Activated CD4-positive, CD25-positive, alpha-beta regulatory T cell (primary cell): ENCODE measurements at places on chromosomes 5 and 9.

- no peak for DNase-seq
These were observed 641 bp downstream of the ATP6V1G1 start for GRCh38 chr9:114588210-114588609.

GRCh38 chr9:137383784-137384756, 38.9 kb downstream of the EXD3 start:
- DNase-seq: no peak

GRCh38 chr5:160537940-160538339, 116.3 kb downstream of the PTTG1 start:
- no peak for DNase-seq

DNA sequence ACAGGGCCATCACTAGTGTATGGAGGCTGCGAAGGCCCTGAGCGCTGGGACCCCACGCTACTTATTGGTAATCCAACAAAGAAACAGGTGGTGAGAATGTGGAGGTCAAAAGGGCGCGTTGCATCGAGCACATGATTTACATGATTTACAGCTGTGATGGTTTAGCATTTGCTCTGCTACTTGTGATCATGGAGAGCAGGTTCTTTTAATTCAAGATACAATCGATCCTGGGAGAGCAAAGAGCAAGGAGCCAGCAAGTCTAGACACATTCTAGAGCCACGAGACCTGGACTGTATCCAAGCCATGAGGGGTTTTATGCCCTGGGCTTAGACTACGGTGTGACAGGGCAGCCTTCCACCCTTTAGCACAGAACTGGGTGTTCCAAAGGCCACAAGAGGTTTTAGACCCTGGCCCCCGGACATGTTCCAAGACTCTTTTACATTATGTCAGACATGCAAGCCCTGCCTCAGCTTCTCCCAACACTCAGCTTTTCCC, 47.0 kb upstream of the CLK4 start:
- no peak for DNase-seq

- no peak for DNase-seq
These were observed 82.6 kb upstream of the PHYKPL start for GRCh38 chr5:178314961-178315820.

DNA sequence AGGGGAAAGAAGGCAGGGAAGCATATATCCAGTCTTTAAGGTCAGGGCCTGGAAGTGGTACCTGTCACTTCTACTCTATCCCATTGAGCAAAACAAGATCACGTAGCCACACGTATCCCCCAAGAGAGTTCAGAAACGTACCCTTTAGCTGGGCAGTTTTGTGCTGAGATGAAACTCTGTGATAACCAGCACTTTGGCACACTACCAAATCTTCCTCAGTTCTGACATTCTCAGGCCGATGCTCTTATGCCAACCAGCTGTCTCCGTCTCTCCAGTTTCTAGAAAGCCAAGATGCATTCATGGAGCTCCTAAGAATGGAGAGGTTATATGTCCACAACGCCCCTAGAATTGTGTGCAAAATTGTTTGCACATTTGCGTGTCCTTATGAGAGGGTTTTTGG, 176.6 kb upstream of the MSX2 start:
- DNase-seq: no peak

GRCh38 chr5:32249668-32250067, 63.1 kb downstream of the MTMR12 start:
- DNase-seq: no peak

DNA sequence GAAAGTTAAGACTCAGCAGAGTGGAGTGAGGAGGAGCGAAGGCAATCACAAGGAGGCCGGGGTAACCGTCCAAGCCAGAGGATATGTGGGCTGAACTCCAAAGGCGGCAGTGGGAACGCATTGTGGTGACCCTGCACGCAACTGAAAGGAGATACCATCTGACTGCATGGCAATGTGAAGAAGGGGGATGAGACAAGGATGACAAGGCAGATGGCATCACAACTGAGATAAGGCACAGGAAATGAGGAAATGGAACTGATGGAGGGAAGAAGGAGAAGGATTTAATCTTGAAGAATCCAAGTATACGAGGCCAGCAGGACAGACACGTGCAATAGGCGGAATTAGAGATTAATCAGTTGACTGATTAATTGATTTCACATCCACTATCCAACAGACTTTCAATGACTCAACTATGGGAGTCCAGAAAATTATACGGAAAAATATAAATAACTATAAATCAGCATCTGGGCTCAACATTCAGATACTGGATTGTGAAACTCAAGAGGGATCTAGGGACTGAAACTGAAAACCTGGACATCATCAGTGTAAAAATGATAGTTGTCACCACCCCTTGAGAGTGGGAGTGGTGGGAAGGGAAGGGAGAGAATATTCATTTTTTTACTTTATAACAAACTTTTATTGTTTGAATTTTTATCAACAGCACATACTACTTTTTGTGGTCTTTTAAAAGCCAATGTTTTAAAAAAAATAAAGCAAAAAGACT, 86.1 kb downstream of the ARL15 start:
- no peak for DNase-seq
